ENCODE measurements at places on chromosomes 4 and X.

- no peak for DNase-seq
These were observed 32.1 kb upstream of the TEX13D start for GRCh38 chrX:124300405-124300804.

DNA sequence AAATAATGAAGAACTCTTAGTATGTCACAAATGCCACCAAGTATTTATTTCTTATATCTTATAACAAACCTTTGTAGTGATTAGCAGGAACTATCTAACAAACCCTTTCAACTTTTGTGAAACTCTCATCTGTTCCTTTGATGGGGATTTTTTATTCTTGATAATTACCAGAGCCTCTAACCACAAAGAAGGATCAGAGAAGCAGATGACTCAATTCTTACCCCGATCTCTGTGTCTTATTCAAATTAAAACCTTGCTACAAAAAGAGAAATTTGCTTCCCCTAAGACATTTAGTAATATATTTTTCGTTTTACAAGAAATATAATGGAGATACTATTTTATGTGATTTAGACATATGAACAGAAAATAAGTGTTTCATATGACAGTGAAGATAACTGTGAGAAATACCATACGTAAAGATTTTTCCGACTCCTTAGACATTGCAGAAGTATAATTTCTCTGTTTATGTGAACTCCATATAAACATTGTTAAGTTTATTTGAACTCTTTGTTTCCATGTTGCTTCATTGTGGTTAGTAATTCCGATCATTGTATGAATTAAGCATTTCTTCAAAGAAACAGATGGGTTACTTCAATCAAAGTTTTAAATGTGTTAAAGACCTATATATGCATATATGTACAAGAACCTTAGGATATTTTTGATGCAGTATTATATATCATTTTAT is 205.4 kb downstream of the CFAP299 start:
- no peak for DNase-seq

DNA sequence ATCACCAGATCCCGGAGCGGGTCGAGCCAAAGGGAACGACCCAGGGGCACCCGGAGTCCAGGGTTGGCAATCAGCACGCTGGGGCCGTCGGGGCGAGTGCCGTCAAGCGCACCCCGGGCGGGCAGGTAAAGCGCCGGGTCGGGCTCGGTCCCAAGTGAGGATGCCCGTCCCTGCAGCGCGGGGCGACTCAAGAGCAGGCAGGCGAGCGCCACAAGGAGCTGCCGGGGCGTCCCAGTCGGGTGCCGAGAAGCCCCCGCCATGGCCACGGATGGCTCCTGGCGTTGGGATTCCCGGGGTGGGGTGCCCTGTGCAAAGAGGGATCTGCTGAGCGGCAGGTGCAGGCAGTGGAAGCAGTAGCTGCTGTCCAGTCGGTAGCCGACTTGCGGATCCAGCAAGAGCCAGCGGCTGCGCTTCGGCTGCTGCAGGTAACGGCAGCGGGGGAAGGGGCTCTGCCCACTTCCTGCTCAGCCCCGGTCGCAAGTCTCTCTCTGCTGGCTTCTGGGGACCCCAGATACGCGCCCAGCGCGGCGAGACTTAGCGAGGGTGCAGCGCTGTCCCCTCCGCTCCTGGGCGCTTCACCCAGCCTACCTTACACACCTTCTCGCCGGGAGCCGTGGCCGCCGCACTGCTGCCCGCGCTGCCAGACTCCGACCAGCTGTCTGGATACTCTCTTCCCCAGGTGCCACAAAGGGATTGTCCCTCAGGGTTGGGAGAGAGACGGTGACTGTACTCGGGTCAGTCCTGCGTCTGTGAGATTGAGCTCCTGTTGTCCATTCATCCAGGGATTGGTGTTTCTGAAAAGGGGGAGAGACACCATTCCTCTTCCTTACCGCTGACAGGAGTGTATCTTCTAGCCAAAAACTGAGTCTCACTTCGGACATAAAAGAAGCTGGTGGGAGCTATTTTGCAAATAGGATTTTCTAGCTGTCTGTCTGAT is at the start of gene FREM3:
Gene FREM3, minus strand, starts transcription at position 260 of the 937 bp plus-strand sequence. Its CDS starts 0 bp downstream, at position 260.
- no peak for DNase-seq

GRCh38 chrX:118726887-118727685 is at the start of gene IL13RA1:
Gene IL13RA1, plus strand, starts transcription at chrX:118727606. Its CDS starts 33 bp downstream, at chrX:118727639.
- no peak for DNase-seq

- DNase-seq: no peak
These were observed 77.9 kb downstream of the MTMR1 start for GRCh38 chrX:150771116-150771515.

DNA sequence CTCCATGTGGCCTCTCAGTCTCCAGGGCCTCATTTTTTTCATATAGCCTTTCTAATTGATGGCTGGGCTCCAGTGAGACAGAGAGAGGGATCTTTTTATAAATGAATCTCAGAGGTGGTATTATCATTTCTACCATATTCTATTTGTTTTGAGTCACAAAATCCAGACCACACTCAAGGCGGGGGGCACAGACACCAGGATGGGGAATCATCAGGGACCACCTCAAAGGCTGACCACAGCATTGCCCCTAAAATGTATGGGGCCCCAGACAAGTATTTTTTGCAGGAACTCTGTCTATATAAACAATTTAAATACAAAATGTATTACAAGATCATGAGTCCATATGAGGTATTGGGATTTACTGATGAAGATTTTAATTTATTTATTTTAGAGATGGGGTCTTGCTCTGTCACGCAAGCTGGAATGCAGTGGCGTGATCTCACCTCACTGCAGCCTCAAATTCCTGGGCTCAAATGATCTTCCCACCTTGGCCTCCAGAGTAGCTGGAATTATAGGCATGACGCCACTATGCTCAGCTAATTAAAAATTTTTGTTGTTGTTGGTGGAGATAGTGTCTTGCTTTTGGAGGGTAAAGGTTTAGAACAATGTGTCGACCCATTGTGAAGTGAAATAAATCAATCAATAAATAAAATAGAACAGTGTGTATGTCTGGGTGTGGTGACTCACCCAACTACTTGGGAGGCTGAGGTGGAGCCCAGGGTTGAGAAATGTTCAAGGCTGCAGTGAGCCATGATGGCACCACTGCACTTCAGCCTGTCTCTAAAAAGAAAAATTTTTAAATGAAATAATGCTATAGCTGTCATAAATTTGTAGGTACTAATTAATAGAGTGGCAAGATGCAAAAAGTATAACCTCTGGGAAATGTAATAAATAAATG is 29.4 kb downstream of the WDR13 start:
- DNase-seq: no peak

DNA sequence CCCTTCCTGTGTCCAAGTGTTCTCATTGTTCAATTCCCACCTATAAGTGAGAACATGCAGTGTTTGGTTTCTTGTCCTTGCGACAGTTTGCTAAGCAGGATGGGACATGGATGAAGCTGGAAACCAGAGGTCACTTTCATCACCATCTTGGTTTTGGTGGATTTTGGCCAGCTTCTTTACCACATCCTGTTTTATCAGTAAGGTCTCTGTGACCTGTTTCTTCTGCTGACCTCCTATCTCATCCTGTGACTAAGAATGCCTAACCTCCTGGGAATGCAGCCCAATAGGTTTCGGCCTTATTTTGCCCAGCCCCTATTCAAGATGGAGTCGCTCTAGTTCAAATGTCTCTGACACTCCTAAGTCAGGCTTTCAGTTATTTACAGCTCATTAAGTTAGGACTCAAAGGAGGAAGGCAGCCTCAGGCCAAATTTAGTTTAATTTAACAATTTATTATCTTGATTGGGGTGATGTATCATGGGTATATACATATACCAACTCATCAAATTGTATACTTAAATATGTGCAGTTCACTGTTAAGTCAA is 169.9 kb upstream of the NDP start:
- no peak for DNase-seq

GRCh38 chrX:310621-311155 is 7.9 kb downstream of the GTPBP6 start:
- DNase-seq: no peak

- DNase-seq: no peak
These were observed 78.8 kb upstream of the FAT4 start for GRCh38 chr4:125235971-125236370.

GRCh38 chr4:4659871-4660651 is 118.2 kb upstream of the STX18 start:
- DNase-seq: no peak

DNA sequence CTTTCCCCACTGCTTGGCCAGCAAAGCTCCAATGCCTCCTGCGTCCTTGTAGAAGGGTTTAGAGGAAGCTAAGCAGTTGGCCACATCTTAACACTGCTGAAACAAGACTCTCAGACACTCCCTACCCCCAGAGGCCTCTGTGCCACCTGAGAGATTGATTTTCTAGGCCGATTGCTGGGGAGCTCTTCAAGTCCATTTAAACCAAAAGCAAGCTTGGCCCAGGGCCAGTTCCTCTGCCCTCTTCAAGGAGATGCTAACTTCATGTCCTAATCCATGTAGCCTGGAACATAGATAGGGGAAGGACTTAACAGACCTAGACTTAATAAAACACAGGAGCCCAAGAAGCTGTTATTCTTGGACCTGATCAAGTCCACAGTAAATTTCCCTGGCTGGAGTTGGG is 27.2 kb upstream of the FMR1NB start:
- DNase-seq: no peak

GRCh38 chr4:15457406-15458201 is 12.1 kb upstream of the CC2D2A start:
- DNase-seq: no peak

- no peak for DNase-seq
These were observed 20.2 kb downstream of the TRPC5OS start for GRCh38 chrX:111896148-111896547.

DNA sequence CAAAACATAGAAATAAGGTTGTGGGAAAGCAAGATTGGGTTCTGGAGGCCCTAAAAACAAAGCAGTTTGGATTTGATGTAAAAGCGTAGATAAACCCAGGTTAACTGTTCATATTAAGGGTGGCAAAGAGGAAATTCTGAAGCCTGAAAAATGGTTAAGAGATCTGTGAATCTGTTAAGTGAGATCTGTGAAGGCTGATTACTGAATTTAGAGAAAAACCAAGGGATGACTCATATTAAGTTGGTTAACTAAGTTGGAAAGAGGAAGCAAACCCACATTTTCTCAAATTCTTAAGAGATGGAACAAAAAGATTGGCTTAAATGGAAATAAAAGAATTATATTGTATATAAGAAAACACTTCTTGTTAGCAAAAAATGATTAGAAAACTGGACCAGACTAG is 22.8 kb downstream of the GPAT3 start:
- no peak for DNase-seq

- no peak for DNase-seq
These were observed 36.0 kb upstream of the CBR4 start for GRCh38 chr4:169045862-169046584.

DNA sequence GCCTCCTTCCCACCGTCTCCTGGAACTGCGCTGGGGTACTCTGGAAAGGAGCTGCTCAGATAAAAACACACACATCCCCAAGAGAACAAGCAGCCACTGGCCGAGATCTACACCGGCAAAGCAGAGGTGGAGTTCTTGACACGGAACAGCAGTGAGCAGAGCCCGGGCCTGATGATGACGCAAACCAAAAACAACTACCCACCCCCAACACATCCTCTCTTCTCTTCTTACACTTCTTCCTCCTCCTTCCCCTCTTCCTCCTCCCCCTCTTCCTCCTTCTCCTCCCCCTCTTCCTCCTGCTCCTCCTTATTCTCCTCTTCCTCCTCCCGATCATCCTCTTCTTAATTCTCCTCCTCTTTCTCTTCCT is 4.6 kb downstream of the PNMA5 start:
- DNase-seq: no peak

Measured in stimulated activated CD8-positive, alpha-beta memory T cell treated with anti-CD3 and anti-CD28 coated beads, Interleukin-7, amount 100 ng/mL, for 48 hours (primary cell).